Sigmoid colon (tissue), 7 donors: ENCODE measurements at places on chromosomes 3 and 15.
A peak's percentile ranks its signal among the peaks of the same experiment; 100 is the strongest.

DNA sequence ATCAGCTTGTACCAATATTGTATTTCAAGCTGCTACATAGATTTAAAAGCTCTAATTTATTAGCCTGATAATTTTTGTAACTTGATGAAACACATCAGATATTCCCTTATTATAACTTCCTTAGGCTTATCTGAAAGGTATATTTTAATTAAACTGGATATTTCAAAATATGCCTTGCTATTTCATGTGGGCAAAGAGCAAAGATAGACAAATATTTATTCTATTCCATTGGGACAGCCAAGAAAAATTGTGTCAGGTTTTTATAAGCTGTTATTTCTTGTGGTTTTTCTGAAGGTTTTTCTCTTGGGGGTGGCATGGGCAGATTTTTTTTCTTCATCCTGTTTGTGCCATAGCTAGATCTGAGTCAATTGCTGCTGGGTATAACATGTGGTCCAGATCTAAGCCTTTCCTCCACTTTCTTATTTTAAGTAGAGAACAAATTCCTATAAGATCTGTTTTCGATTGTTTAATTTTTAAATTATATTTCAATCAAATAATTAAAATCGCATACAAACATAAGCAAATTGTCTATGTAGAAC lies 249.5 kb downstream of the NAALADL2 start:
- no peaks in the 10 kb centered on the region for H3K36me3 ChIP-seq
- no peak overlapping the region for H3K27ac ChIP-seq
- no peak overlapping the region for H3K4me3 ChIP-seq
- no peaks in the 10 kb centered on the region for H3K27me3 ChIP-seq
- H3K4me1 ChIP-seq = no peaks in the 10 kb centered on the region
- no peak for DNase-seq

- no peaks in the 10 kb centered on the region for H3K36me3 ChIP-seq
- H3K4me3 ChIP-seq = no peak overlapping the region
- no peaks in the 10 kb centered on the region for H3K27me3 ChIP-seq
- no peak overlapping the region for H3K27ac ChIP-seq
Observed at GRCh38 chr15:93779341-93779740, 452.0 kb upstream of the MCTP2 start.

DNA sequence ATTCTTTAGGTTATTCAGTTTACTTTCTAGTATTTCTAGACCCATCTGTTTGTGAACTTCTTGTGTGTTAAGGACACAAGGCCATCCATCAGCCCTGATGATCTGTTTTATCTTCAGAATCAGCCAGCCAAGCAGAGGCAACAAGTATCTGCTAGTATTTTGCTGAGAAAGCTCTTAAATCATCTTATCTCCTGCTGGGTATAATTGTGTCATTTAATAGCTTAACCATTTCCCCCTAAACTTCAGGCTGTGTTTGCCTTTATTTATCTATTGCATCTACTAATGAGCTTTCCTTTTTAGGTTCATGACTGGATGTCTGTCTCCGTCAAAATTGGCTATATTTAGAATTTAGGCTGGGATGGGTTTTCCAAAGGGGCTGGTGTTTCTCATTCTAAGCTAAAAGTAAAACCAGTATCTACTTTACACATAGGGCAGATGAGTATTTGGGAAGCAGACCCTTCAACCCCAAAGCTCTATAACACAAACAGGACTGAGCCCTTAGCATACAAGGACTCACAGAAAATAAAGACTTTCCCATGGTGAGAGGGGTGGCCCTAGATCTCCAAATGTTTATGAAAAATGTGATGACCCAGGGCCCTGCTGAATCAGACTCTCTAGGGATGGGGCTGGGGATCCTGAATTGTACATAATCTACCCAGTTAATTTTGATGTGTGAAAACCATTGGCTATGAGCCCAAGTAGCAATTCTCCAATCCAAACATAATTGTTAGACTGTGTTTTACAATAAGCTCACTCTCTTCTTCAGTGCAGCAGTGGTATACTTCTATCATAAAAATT lies 65.3 kb upstream of the PSMD6 start:
- H3K27me3 ChIP-seq = no peaks in the 10 kb centered on the region
- no peak overlapping the region for H3K4me3 ChIP-seq
- H3K4me1 ChIP-seq = no peaks in the 10 kb centered on the region
- no peak overlapping the region for H3K27ac ChIP-seq
- H3K36me3 ChIP-seq = no peaks in the 10 kb centered on the region

DNA sequence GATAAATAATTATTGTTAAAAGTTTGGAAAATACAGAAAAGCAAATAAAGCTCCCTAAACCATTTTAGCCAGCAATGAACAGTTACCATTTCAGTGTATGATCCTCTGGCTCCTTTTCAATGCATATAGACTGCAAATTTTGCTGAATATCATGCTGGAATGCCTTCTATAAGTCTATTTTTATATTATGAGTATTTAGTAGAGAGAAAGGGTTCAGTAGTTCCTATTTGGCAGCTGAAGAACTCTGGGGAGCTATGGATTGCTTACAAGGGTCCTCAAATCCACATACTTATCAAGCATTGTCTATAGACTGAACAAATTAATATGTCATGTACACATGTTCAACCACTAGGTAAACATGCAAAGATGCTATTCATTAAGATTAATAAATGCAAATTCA lies 46.1 kb downstream of the LRRC3B start:
- DNase-seq = no peak
- no peaks in the 10 kb centered on the region for H3K36me3 ChIP-seq
- H3K4me1 ChIP-seq = no peaks in the 10 kb centered on the region

DNA sequence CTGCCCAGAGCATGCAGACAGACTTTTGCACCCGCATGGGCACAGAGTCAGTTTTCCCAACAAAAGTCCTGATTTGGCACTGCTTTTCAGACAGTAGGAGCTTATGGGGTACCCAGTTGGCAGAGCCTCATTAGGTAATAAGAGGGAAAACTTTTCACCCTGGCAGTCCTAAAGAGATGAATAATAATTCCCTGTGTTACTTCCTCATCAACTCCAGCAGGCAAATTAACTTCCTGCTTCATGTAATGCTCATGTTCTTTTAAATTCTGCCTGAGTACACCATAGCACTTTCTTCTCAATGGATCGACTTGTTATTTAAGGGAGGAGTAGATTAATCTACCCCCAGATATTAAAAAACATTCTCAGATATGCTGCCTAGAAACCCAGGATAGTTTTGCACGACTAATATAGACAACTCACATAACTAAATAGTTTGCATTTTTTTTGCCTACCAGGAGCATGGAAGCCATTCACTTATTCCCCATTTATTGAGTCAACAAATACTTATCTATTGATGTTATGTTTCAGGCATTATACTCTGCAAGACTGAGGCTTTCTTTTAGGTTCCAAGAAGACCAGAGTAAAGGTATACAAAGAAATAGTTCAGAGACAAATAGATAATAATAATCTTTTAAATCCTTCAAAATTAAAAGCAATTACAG lies 214.5 kb downstream of the KCNMB2 start:
- no peak for DNase-seq
- no peak overlapping the region for H3K4me3 ChIP-seq
- no peaks in the 10 kb centered on the region for H3K4me1 ChIP-seq

GRCh38 chr3:86225461-86225860 lies 765.5 kb downstream of the VGLL3 start:
- H3K4me1 ChIP-seq = no peaks in the 10 kb centered on the region
- DNase-seq = no peak
- no peaks in the 10 kb centered on the region for H3K27me3 ChIP-seq
- no peak overlapping the region for H3K4me3 ChIP-seq
- H3K27ac ChIP-seq = no peak overlapping the region

- no peak overlapping the region for H3K27ac ChIP-seq
- no peaks in the 10 kb centered on the region for H3K4me1 ChIP-seq
- no peak for DNase-seq
- no peaks in the 10 kb centered on the region for H3K36me3 ChIP-seq
Observed at GRCh38 chr15:85473455-85473854, 93.1 kb downstream of the AKAP13 start.

- no peak overlapping the region for H3K27ac ChIP-seq
- H3K4me1 ChIP-seq = no peaks in the 10 kb centered on the region
- H3K36me3 ChIP-seq = no peaks in the 10 kb centered on the region
Observed at GRCh38 chr15:89459271-89460038, 36.9 kb downstream of the RHCG start.

DNA sequence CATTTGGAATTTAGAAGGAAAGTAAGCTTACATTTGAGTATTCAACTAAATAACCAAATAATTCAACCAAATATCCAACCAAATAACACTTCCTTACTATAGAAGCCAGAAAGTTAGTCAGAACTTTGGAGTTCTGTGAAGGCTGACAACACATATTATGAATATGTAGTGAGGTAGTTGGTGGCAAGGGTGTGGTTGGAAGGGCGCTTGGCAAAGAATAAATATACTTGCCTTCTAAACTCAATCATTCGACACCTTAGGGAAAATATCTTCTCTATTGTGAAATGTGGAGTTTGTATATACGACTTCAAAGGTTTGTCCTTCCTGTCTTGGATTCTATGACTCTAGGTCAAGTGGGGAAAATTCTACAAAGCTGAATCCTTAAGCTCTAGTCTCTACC lies 111.7 kb upstream of the OSTN start:
- H3K4me1 ChIP-seq = no peaks in the 10 kb centered on the region
- no peak for DNase-seq

GRCh38 chr3:46926871-46927717 lies 49.5 kb downstream of the CCDC12 start:
- peak overlapping the region; percentile 13 for H3K27ac ChIP-seq
- no peak overlapping the region for H3K4me3 ChIP-seq
- peaks cover 67% of the 10 kb centered on the region for H3K4me1 ChIP-seq
- H3K36me3 ChIP-seq = peaks cover 15% of the 10 kb centered on the region
- peak; percentile 61 for DNase-seq
- H3K27me3 ChIP-seq = no peaks in the 10 kb centered on the region

DNA sequence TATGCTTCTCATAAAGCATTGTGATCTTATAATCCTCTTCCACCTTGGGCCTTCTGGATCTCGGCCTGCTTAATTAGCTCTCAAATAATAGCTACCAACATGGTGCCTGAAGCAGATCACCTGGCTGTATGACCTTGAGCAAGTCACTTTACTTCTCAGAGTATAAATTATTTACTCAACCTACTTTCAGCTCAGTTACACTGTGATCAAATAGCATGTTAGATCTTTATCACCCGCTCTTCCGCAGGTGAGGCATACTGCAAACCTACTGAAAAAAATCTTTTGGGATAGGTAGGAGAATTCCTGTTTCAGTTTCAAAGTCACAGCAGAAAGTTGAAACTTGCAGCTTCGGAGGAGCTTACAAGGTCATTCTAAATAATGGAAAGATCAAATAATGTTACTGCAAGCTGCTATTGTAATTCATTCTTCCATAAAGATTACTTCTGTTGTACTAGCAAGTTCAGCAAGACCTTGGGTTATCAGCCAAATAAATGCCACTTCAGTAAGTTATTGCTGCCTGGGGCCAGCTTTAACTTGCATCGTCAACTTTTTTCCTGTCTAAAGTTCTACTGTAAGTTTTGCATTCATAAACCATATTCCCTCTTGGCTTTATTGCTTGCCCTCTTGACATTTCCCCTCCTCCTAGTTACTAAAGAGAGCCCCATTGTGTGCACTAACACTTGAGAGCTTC lies 268.4 kb upstream of the ATP11B start:
- no peak overlapping the region for H3K4me3 ChIP-seq
- H3K36me3 ChIP-seq = no peaks in the 10 kb centered on the region
- H3K27ac ChIP-seq = no peak overlapping the region
- H3K4me1 ChIP-seq = no peaks in the 10 kb centered on the region

GRCh38 chr3:69994919-69995318 lies 4.6 kb upstream of the SAMMSON start:
- no peak overlapping the region for H3K4me3 ChIP-seq
- DNase-seq = no peak
- H3K27me3 ChIP-seq = no peaks in the 10 kb centered on the region
- H3K27ac ChIP-seq = no peak overlapping the region
- H3K4me1 ChIP-seq = peaks cover 29% of the 10 kb centered on the region

- H3K4me3 ChIP-seq = no peak overlapping the region
- no peak for DNase-seq
- no peaks in the 10 kb centered on the region for H3K36me3 ChIP-seq
- H3K27me3 ChIP-seq = no peaks in the 10 kb centered on the region
- H3K4me1 ChIP-seq = no peaks in the 10 kb centered on the region
- H3K27ac ChIP-seq = no peak overlapping the region
Observed at GRCh38 chr15:72127724-72128322, 9.6 kb downstream of the SENP8 start.

GRCh38 chr3:72941245-72941644 lies 53.4 kb downstream of the GXYLT2 start:
- H3K4me3 ChIP-seq = no peak overlapping the region
- no peak overlapping the region for H3K27ac ChIP-seq
- DNase-seq = no peak
- H3K27me3 ChIP-seq = no peaks in the 10 kb centered on the region
- H3K4me1 ChIP-seq = peaks cover 4% of the 10 kb centered on the region

DNA sequence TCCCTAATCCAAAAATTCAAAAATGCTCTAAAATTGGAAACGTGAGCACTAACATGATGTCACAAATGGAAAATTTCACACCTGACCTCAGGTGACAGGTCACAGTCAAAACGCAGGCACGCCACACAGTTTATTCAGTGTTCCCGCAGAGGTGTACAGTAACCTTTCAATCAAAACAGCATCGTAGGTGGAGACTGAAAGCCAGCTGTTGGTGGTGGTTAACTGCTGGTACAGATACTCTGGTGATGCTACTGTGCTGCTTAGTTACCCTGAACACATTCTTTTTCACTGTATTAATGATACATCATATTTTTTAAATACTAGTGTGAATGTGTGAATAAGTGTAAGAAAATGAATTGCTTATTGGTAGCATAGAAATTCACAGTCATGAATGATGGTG lies 23.8 kb downstream of the RAB11A start:
- no peaks in the 10 kb centered on the region for H3K4me1 ChIP-seq
- no peak overlapping the region for H3K27ac ChIP-seq
- DNase-seq = no peak
- no peak overlapping the region for H3K4me3 ChIP-seq

- no peak for DNase-seq
- no peaks in the 10 kb centered on the region for H3K27me3 ChIP-seq
- no peaks in the 10 kb centered on the region for H3K36me3 ChIP-seq
- H3K27ac ChIP-seq = no peak overlapping the region
- peaks cover 18% of the 10 kb centered on the region for H3K4me1 ChIP-seq
Observed at GRCh38 chr3:79310016-79310415, 457.8 kb downstream of the ROBO1 start.

DNA sequence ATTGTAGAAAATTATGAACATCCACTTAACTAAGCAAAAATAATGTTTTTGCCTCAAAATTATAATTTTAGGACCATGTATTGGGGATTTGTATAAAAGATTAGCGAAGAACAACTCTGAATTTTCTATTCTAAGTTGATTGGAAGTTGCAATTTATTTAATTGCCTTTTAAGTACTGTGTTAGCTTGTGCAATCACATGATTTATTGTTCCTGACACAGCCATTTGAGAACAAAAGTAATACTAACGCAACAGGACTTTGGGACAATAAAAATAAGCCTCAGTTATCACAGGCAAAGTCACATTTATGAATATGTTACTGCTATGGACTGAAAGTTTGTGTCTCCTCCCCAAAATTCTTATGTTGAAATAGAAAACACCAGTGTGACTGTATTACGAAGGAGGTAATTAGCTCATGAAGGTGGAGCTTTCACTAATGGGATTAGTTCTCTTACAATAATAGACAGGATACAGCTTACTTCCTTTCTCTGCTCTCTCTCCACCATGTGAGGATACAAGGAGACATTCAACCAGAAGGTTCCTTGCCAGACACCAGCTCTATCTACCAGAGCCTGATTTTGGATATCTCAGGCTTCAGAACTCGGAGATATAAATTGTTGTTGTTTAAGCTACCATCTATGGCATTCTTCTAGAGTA lies 745.9 kb downstream of the ZBBX start:
- no peak overlapping the region for H3K27ac ChIP-seq
- H3K27me3 ChIP-seq = no peaks in the 10 kb centered on the region
- H3K4me1 ChIP-seq = no peaks in the 10 kb centered on the region
- no peak overlapping the region for H3K4me3 ChIP-seq
- no peaks in the 10 kb centered on the region for H3K36me3 ChIP-seq
